T1000 (cell line): ENCODE measurements at places on chromosomes 16 and 17.

GRCh38 chr16:79836144-79836543, 235.6 kb upstream of the MAF start:
- DNase-seq = no peak

DNA sequence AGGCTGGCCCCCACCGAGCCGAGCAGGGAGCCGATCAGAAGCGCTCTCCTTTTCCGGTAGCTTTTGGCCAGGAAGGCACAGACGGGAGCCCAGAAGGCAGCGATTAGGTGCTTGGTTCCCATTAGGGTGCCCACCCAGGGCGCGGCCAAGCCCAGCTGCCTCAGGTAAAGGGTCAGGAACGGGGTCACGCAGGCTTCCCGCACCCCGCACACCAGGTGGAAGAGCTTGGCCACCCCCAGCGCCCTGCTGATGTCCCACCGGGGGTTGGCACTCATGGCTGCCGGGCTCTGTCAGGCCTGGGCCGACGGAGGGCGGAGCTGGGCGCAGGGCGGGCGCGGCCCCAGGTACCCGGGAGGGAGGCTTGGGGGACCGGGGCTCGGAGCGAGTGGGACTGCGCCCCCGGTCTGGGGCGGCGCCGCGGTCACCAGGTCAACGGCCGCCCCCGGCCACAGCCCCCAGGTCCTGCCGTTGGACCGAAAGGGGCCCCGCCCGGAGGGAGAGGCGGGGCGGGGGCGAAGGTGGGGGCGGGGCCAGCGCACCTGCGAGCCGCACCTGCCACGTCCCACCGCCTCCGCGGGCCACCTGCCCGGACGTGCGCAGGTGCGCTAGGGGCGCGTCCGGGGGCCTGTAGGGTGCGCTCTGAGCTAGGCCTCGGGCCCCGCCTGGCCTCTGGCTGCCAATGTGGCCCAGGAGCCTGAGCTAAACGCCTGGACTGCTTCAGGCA, at the start of gene MFSD6L:
TSS of gene MFSD6L (minus strand) at position 520 of the 724 bp plus-strand sequence. CDS start at position 275, 245 bp downstream.
- no peak for DNase-seq

DNA sequence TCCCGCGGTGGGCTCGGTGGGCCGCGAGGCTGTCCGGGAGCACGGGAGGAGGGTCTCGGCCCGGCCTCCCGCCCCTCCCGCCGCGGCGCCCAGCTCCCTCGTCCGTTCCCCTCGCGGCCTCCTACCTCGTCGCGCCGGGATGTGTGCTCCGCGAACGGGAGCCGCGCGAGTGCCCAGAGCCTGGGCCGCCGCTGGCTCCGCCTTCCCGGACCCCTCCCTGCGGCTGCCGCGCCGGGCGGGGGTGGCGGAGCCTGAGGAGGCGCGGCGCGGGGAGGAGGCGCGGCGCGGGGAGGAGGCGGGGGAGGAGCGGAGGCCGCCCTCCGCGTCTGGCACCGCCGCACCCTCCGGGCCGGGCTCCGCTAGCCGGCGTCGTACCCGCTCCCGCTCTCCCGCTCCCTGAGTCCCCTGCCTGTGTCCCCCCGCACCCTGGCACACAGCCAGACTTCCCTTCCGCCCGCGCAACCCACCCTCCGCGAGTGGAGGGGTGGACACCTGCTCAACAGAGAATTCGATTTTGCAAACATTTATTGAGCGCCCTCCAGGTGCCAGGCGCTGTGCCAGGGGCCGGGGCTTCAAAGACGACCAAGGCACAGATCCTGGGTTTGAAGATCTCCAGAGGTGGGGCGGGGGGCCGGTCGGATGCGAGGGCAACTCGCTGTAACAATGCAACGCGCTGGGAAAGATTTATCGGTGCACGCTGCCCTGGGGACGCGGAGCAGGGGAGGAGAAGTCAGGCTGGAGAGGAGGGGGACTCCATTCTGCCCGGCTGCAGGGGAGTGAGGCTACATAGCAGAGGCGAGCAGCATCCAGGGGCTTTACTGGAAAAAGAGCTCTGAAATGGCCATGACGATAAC, at the start of gene MPP3:
TSS of gene MPP3 (minus strand) at position 171 of the 854 bp plus-strand sequence. CDS start 1,240 bp downstream, outside the sequence.
- peak; percentile 26 for DNase-seq

GRCh38 chr17:8488901-8489300, 53.2 kb downstream of the NDEL1 start:
- peak; percentile 36 for DNase-seq

DNA sequence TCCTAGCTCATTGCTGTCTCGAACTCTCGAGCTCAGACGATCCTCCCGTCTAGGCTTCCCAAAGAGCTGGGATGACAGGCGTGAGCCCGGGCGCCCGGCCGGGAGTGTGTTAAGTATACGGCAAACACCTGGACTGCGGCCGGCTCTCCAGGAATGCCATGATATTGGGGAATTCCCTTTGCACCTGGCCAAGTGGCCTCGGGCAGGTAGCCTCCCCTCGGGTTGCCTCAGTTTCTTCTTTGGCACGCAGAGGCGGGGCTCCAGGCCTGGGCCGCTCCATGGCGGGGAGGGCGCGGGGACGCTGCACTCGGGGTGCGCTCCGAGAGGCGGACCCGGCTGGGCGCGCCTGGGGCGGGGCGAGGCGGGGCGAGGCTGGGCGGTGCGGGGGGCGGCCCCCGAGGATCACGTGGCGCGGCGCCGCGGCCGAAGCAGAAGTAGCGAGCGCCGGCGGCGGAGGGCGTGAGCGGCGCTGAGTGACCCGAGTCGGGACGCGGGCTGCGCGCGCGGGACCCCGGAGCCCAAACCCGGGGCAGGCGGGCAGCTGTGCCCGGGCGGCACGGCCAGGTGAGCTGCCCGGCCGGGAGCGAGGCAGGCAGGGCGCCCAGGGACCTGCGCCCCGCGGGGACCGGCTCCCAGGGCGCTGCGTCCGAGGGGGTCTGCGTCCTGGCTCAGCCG, at the start of gene PLCG2:
TSS of gene PLCG2 (plus strand) at position 431 of the 675 bp plus-strand sequence. CDS start 6,699 bp downstream, outside the sequence.
- DNase-seq = no peak

DNA sequence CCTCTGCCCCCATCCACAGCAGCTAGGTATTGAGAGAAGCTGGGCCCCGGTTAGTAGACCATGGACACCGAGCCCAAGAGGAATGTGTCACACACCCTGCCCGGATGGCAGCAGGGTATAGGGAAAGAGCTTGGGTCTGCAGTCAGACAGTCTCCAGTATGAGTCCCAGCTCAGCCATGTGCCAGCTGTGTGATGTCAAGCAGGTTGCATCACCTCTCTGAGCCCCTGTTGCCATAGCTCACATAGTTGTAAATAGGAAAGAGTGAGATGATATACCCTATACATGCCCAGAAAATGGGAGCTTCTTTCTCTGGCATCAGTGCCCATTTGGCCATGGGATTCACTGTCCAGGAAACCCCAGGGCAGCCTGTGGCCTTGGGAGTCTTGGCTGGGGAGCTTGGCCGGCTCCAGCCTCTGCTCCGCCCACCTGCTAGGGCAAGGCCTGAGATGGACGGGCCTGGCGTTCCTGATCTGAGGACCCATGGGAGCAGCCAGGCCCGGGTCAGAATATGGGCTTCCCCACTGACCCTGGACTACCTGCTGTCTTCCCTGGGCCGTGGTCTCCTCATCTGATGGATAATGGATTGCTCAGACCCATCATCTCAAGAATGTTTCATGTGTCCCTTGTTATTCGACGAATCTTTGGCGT, 13.2 kb downstream of the CD300LG start:
- no peak for DNase-seq

DNA sequence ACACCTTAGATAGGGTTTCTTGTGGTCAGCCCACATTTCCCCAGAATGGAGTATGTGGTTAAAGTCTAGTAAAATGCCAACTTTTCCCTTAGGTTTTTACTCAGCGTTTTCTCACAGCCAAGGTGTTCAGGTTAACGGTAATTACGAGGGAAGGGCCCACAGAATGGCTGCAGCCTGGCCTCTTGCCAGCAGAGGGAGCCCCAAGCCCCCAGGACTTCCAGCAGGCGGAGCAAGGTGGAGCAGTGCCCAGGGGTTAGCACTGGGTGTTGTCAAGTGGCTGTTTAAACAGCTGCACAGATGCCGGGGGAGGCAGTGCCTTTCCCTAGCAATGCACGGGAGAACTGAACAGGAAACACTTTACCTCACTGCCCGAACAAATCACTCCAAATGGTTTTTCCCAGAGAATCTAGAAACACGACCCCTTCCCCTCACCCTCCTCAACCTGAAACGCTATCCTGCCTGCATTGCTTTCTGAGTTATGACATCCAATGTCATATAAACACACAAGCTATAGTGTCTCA, 6.6 kb downstream of the PHB1 start:
- DNase-seq = peak; percentile 15

GRCh38 chr16:22325598-22326368, 28.6 kb downstream of the POLR3E start:
- DNase-seq = no peak

DNA sequence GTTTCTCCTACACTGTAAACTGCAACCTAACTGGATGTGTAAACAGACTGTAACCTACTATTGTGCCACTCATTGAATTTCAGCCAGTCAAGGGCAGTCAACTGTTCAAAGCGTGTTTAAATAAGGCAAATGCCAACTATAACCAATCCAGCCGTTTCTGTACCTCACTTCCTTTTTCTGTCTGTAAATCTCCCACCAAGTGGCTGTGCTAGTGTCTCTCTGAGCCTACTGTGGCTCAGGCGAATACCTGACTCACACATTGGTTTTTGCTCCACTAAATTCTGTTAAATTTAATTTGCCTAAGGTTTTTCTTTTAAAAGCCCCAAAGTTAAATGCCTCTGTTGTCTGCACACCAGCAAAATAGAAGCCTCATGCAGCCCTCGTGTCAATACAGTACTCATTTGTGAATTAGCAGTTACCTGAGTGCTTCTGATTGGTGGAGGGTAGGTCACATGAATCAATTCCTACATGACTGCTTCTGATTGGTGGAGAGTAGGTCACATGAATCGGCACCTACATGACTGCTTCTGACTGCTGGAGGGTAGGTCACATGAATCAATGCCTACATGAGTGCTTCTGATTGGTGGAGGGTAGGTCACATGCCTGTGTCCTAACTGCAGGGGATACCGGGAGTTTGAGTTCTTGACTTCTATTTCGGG, 31.1 kb upstream of the CCR7 start:
- DNase-seq = peak; percentile 6

DNA sequence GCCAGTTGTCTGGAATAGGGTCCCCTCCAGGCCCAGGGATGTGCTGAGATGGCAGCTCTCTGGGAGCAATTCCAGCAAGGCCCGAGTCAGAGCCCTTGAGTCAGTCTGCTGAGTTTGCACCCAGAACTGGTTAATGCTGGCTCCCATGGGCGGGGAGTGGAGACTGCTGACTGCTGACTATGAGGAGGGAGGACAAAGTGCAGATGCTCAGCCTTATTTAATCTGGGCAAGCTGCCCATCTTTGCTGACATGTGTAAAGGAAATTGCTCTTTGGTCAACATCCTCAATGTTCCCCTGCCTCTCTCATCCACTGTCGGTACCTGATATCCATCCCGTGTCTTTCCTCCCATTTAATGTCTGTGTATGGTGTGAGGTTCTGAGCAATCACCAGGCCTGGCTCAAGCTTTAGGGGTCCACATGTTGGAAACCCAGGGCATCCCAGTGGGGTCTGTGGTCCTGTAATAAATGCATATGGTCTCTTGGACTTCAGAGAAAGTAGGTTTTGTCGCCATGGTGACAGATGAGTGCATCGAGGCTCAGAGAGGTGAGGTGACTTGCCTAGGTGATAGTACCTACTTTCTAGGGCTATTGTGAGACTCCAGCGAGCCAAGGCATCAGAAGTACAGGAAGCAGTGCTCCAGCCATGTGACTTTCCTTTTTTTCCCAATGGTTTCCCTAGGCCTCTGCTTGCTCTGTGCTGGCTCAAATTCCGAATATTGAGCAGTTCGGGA, 20.0 kb upstream of the RNF135 start:
- peak; percentile 7 for DNase-seq

DNA sequence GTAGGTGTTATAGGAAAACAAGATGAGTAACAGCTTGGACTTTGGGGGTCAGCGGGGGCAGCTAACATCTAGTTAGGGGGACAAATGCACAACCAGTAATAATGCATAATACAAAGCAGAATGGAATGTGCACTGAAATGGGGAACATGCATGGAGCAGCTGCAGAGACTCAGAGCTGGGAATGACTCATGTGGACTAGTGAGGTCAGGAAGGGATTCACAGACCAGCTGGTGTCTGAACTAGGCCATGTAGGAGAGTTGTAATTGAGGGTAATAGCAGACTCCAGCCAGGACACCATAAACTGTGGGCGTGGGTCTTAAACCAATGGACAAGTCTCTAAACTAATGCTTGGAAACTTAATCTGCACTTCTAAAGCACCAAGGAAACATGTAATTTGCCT, 176.8 kb upstream of the ASIC2 start:
- no peak for DNase-seq

- DNase-seq = no peak
Observed at GRCh38 chr16:31464781-31465260, 5.5 kb downstream of the ARMC5 start.

DNA sequence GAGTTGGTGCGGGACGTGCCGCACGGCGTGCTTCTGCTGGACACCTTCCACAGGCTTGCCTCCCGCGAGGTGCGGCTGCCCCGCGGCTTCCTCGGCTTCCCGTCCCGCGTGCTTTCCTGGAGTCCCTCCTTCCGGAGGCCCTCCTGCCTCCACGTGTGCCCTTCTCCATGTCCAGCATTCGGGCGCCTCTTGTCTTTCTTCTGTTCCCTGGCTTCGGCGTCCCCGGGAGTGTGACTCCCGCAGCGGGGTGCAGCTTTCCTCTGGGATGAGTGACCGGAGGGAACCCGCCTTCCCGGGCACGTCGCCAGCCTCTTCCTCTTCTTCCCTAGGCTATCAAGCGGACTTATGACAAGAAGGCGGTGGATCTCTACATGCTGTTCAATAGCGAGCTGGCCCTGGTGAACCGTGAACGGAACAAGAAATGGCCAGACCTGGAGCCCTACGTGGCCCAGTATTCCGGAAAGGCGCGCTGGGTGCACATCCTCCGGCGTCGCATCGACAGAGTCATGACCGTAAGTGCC, 23.0 kb downstream of the DNAH2 start:
- DNase-seq = no peak

DNA sequence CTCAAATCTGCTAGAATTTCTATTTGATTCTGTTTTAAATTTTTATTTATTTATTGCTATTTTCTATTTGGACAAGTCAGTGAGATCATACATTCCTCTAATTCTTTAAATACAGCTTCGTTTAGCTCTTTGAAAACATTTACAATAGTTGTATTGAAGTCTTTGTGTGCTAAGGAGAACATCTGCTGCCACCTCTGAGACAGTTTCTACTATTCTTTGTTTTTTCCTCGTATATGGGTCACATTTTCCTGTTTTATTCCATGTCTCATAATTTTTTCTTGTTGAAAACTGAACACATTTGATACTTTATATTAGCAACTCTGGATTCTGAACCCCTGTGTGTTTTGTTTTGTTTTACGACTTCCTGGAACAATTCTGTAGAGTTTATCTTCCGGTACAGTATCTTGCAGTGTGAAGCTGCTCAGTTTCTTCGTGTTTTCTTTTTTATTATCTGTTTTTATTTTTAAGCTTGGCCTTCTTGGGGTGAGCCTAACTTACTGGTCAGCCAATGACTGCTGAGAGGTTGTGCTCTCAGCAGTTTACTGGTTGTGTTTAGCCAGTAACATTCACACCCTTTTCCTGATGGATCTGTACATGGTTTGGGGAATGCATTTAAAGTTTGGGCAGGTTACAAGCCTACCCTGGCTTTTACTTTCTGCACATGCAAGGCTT, 99.0 kb downstream of the CA4 start:
- no peak for DNase-seq
